ENCODE measurements at places on chromosomes 6 and 20. TPM values are rescaled to one million over a fixed set of nuclear protein-coding genes. Genes with fewer than 3 reads are reported as not detected.

- peak overlapping the region; percentile 56 for H3K4me3 ChIP-seq
- DNase-seq: no peak
- H3K27me3 ChIP-seq: no peaks in the 10 kb centered on the region
Measured at GRCh38 chr6:90611543-90612312, 24.9 kb upstream of the MAP3K7 start.

DNA sequence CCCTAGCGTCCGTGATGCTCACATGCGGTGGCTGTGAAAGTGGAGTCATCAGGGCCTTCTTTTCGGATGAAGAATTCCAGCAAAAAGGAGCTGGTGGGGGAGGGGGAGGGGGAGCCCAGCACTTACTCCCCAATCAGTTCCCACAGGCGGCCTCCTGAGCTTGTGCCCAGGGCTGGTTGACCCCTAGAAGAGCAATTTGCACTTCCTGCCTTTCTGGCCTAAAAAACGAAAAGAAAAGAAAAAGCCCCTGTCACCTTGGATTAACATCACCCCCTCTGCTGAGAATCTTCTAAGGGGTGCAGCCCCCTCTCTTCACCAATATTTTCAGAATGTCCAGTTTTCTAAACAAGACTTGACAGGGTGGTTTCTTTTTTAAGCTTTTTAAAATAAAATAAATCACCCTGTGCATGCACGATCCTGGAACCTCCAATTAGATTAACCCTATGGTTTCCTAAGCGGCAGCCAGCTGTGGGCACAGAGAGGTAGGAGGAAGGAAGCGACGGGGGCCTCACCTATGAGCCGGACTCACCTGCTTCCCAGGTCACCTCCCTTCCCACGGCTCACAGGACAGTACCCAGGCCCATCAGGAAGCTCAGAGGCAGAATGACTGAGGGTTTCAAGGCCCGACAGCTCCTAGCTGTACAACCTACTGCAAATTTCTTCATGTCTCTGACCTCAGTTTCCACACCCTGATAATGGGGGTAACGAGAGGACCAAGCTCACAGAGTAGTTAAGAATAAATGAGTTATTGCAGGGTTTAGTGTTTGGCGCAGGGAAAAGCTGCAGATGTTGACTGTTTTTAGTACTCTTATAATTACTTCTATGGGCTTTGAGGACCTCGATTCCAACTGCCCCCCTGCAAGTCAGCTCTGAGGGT is 10.5 kb upstream of the TGM2 start:
- peaks cover 16% of the 10 kb centered on the region for H3K4me1 ChIP-seq
- no peaks in the 10 kb centered on the region for H3K27me3 ChIP-seq
- H3K4me3 ChIP-seq: no peak overlapping the region
- no peak overlapping the region for H3K27ac ChIP-seq
- no peaks in the 10 kb centered on the region for H3K36me3 ChIP-seq
- DNase-seq: no peak

GRCh38 chr6:157292202-157292601 is 31.1 kb downstream of the TMEM242 start:
- no peak overlapping the region for H3K4me3 ChIP-seq
- no peaks in the 10 kb centered on the region for H3K27me3 ChIP-seq
- H3K4me1 ChIP-seq: no peaks in the 10 kb centered on the region
- H3K36me3 ChIP-seq: no peaks in the 10 kb centered on the region

DNA sequence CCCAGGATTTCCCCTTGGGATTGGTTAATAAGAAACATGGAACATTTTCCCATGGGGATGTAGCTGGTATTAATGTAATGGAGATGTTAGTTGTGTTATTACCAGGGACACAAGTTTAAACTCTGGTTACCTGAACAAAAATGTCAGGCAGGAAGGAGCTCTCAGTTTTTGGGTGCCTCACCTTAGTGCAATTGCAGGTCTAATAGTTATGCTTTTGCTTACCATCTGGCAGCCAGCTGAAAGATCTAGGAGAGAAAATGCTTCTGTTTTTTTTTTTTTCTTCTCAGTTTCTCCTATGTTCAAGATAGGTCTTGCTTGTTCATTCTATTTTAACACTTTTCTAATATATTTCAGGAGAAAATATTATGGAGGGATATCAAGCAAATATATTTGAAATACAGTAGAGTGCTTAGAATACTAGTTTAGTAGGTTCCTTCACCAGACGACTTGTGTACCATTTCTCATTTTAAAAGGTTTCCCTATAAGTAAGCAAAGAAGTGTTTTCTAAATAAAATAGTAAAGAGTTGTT is 4.2 kb upstream of the UBE2J1 start:
- DNase-seq: no peak
- no peaks in the 10 kb centered on the region for H3K36me3 ChIP-seq
- peaks cover 10% of the 10 kb centered on the region for H3K4me1 ChIP-seq

DNA sequence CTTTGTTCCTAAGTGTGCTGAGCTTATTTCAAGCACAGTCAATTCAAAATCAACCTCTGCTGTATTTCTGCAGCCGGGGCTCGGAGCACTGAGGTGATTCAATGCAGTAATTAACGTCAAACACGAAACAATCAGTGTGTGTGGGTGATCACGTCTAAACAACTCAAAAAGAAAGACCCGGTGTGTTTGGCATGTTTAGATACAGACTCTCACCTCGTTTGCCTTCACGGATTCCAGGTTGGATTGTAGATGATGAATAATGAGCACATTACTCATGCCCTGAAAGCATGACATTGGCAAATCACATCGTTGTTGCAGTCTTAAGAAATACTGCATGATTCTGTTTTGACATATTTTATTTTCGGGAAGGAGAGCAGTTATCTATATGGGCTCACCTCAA is 231.0 kb downstream of the QKI start:
- H3K4me1 ChIP-seq: no peaks in the 10 kb centered on the region
- H3K4me3 ChIP-seq: no peak overlapping the region
- H3K36me3 ChIP-seq: no peaks in the 10 kb centered on the region
- H3K27ac ChIP-seq: no peak overlapping the region
- H3K27me3 ChIP-seq: no peaks in the 10 kb centered on the region

DNA sequence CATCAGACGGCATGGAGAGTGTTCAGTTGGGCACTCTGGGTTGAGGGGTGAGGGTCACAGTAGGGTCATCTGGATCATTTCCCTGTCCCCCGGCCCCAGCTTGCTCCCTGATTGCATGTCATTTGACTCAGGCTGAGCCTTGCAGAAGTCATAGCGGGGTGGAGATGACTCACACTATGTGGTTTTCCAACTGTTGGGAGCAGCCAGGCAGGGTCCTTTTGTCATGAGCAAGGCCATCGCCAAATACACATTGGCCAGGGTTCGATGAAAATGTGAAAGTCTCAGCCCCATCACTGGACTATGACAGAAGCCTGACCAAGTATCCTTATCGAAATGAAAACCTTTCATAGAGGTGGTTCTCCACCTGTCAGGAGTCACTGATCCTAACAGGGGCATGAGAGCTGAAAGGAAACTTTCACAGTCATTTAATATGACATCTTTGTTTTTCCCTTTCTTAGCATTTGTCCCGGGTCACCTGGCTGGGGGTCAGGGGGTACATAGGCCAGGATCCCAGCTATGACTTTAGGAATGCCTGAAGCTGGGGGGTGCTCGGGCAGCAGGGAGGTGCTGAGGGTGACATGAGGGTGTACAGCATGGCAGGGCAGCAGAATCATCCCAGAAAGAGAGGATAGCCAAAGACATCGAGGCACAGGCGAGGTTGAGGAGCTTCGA is 70.2 kb upstream of the CD93 start:
- peak overlapping the region; percentile 72 for H3K27ac ChIP-seq
- H3K4me3 ChIP-seq: no peak overlapping the region
- no peaks in the 10 kb centered on the region for H3K36me3 ChIP-seq
- H3K4me1 ChIP-seq: peaks cover 59% of the 10 kb centered on the region
- H3K27me3 ChIP-seq: no peaks in the 10 kb centered on the region

DNA sequence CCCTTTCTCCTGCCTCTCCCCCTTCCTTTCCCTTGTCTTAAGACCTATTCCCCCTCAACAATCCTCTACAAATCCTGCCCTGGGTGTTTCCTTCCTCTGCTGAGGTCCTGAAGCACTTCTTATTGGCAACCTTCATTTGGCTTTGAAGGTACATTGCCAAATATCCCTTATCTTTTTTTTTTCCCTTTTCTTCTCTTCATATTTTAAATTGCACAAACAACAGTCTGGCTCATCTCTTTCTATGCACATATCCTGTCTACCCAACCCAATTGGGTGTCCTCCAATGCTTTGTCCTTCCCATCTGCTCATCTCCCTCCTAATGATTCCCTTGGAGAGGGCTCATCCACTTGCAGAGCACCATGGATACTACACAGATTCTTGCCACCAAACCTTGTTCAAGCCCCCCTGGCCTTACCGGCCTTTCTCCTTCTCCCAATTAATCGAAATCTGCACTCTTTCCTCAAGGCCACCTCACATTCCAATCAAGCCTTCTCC is 537.9 kb upstream of the JARID2 start:
- H3K4me3 ChIP-seq: no peak overlapping the region
- DNase-seq: no peak
- no peaks in the 10 kb centered on the region for H3K36me3 ChIP-seq

GRCh38 chr20:21705575-21706260 is at the start of gene PAX1:
TSS of gene PAX1 (plus strand) at chr20:21705664. CDS start at chr20:21705713, 49 bp downstream.
- peaks cover 6% of the 10 kb centered on the region for H3K27me3 ChIP-seq
- H3K4me3 ChIP-seq: peak within 1 kb of the TSS; percentile 26
- H3K4me1 ChIP-seq: peaks cover 7% of the 10 kb centered on the region
- H3K27ac ChIP-seq: no peak within 1 kb of the TSS
- H3K36me3 ChIP-seq: no peaks in the 10 kb centered on the region

GRCh38 chr6:35179901-35180535 is 33.7 kb upstream of the SCUBE3 start:
- no peaks in the 10 kb centered on the region for H3K36me3 ChIP-seq
- DNase-seq: no peak
- H3K4me1 ChIP-seq: peaks cover 25% of the 10 kb centered on the region
- no peaks in the 10 kb centered on the region for H3K27me3 ChIP-seq
- no peak overlapping the region for H3K27ac ChIP-seq

GRCh38 chr6:53727748-53728147 is 62.2 kb upstream of the KLHL31 start:
- no peaks in the 10 kb centered on the region for H3K27me3 ChIP-seq
- no peaks in the 10 kb centered on the region for H3K36me3 ChIP-seq
- H3K27ac ChIP-seq: no peak overlapping the region
- no peaks in the 10 kb centered on the region for H3K4me1 ChIP-seq
- no peak for DNase-seq

- H3K27ac ChIP-seq: no peak overlapping the region
- H3K4me3 ChIP-seq: no peak overlapping the region
- no peaks in the 10 kb centered on the region for H3K36me3 ChIP-seq
- no peaks in the 10 kb centered on the region for H3K4me1 ChIP-seq
- DNase-seq: no peak
- H3K27me3 ChIP-seq: no peaks in the 10 kb centered on the region
Measured at GRCh38 chr6:18561037-18561750, 174.0 kb downstream of the RNF144B start.

DNA sequence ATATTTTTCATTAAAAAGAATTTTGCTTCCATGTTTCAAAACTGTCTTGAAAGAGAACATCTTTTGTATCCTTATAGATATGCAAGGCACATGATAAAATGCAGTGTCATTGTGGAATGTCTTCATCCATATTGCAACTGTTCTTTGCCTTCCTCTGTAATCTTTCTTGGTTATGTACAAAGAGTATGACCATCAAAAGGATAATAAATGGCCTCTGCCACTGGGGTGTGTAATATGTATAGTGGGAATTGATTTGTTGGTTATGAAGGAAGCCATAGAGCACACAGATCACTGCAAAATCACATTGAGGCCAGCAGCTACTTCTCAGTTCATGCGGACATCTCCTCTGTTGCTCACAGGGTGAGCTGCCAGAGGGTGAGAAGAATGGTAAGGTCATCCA is 703.5 kb downstream of the TFAP2A start:
- H3K27me3 ChIP-seq: no peaks in the 10 kb centered on the region
- H3K27ac ChIP-seq: no peak overlapping the region
- H3K36me3 ChIP-seq: no peaks in the 10 kb centered on the region
- DNase-seq: no peak
- H3K4me1 ChIP-seq: no peaks in the 10 kb centered on the region
- no peak overlapping the region for H3K4me3 ChIP-seq

GRCh38 chr6:8229915-8230756 is 127.8 kb upstream of the EEF1E1 start:
- H3K4me1 ChIP-seq: no peaks in the 10 kb centered on the region
- DNase-seq: no peak
- H3K27ac ChIP-seq: no peak overlapping the region
- H3K36me3 ChIP-seq: no peaks in the 10 kb centered on the region

- no peak overlapping the region for H3K4me3 ChIP-seq
- no peaks in the 10 kb centered on the region for H3K27me3 ChIP-seq
- H3K4me1 ChIP-seq: peaks cover 24% of the 10 kb centered on the region
- H3K27ac ChIP-seq: no peak overlapping the region
Measured at GRCh38 chr6:45476341-45476740, 98.6 kb upstream of the SUPT3H start.

- H3K4me1 ChIP-seq: no peaks in the 10 kb centered on the region
- H3K4me3 ChIP-seq: no peak overlapping the region
- H3K36me3 ChIP-seq: no peaks in the 10 kb centered on the region
- no peak overlapping the region for H3K27ac ChIP-seq
- H3K27me3 ChIP-seq: no peaks in the 10 kb centered on the region
Measured at GRCh38 chr6:84415068-84415467, 187.6 kb upstream of the CEP162 start.

DNA sequence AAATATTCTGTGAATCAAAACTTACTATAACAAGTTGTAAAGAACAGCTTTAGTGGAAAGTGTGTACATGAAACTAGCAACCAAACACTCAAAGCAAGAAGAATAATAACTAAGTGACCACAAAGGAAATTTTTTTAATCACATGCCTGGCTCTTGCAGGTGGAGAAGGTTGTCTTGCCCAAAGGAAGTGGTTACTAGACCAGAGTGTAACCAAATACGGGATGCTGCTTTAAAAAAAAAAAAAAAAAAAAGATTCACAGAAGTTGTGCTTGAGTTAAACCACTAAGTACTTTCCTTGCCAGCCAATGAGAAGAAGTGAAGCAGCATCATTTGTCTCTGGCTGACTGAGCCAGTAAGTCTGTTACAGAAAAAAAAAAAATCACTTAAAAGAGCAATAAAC is 19.1 kb upstream of the HLA-DQB1 start:
- H3K27ac ChIP-seq: no peak overlapping the region
- DNase-seq: no peak
- H3K4me1 ChIP-seq: no peaks in the 10 kb centered on the region
- no peaks in the 10 kb centered on the region for H3K27me3 ChIP-seq
- H3K4me3 ChIP-seq: no peak overlapping the region
- H3K36me3 ChIP-seq: no peaks in the 10 kb centered on the region

GRCh38 chr6:124123617-124124209 is 320.0 kb downstream of the NKAIN2 start:
- no peak overlapping the region for H3K27ac ChIP-seq
- no peak for DNase-seq
- H3K36me3 ChIP-seq: no peaks in the 10 kb centered on the region
- no peaks in the 10 kb centered on the region for H3K27me3 ChIP-seq
- no peaks in the 10 kb centered on the region for H3K4me1 ChIP-seq
- H3K4me3 ChIP-seq: no peak overlapping the region

- no peaks in the 10 kb centered on the region for H3K4me1 ChIP-seq
- H3K27ac ChIP-seq: no peak overlapping the region
- no peak for DNase-seq
Measured at GRCh38 chr6:72206606-72207005, 320.3 kb downstream of the RIMS1 start.

The SNAP25 gene
- total RNA-seq: 5.6 TPM

The GLP1R gene
- total RNA-seq: not detected

The RPS6KA2 gene
- 65.1 TPM for total RNA-seq

The TINAG gene
- not detected for total RNA-seq

All from vagina (tissue), 2 donors.